ENCODE measurements at places on chromosomes 11 and 22.

DNA sequence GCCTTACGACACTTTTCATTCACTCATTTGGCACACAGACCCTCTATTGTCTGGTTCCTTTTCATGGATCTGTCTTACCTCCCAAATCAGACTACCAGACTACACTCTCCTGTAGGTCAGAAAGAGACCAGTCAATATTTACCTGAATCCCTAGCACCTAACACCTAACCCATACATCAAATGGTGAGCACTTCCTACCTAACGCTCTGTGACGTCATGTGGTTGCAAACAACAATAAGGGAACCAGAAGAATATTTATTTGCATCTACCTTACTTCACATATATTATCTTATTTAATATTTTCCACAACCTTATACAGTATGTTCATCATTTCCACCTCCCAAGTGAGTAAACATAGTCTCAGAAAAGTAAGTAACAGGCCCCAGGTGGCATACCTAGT, 323.4 kb downstream of the SOX6 start:
- no peak for DNase-seq

- no peak for DNase-seq
These were observed 77.5 kb downstream of the AMOTL1 start for GRCh38 chr11:94845622-94846021.

- peak; percentile 57 for DNase-seq
These were observed 2.2 kb upstream of the SIGIRR start for GRCh38 chr11:416757-417621.

- DNase-seq = peak; percentile 85
These were observed at the start of gene FADS2 for GRCh38 chr11:61827571-61828378. Gene FADS2 (plus strand): TSS chr11:61828300. CDS start chr11:61828391, 91 bp downstream.

GRCh38 chr22:49934160-49934890, 15.9 kb downstream of the CRELD2 start:
- peak; percentile 64 for DNase-seq

DNA sequence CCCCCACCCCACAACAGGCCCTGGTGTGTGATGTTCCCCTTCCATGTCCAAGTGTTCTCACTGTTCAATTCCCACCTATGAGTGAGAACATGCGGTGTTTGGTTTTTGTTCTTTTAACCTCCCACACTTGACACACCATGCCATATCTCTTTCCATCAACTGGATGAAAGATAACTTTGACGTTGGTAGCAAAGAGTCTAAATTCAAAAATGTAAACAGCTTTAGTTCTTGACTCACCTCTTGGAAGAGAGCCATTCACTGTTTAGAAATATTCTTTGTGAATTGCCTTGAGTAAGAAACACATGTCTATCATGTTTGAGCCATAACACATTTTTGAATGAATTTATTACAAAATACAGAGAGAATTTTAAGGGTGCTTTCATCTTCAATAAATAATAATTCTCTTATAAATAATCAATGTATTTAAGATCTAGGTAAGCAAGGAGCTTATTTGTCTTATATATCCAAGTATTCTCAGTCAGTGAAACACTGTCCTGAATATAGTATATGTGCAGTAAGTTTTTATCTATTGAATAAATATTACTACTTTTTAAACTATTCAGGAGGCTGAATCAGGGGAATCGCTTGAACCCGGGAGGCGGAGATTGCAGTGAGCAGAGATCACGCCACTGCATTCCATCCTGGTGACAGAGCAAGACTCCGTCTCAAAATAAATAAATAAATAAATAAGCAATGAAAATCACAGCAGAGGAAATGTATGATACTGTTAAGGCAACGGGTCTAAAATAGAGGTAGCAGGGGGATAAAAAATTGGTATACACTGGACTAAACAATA, 6.7 kb downstream of the CARD18 start:
- no peak for DNase-seq

DNA sequence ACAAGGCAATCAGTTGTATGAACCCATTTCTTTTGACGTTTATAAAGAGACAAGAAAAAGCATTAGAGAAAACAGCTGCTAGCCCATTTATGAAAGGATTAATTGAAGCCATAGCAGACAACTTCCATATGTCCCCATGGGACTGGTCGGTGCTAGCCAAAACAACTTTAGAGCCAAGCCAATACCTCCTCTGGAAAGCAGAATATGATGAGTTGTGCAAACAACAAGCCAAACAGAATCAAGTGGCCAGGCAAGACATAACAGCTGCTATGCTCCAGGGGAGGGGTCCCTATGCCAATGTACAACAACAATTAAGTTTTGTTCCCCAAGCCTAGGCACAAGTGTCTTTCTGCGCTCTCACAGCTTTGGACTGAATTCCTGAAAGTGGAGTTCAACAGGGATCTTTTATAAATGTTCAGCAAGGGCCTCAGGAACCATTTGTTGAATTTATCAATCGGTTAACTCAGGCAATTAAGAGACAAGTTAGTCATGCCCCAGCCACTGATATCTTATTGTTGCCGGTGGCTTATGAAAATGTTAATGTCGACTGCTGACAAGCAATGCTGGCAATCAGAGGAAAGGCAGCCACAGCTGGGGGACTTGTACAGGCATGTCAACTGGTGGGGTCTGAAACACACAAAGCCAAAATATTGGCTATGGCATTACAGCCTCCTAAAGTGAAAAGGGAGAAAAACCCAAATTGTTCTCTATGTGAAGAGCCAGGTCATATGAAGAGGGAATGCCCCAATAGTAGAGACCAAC, 1593.1 kb upstream of the TENM4 start:
- DNase-seq = no peak

DNA sequence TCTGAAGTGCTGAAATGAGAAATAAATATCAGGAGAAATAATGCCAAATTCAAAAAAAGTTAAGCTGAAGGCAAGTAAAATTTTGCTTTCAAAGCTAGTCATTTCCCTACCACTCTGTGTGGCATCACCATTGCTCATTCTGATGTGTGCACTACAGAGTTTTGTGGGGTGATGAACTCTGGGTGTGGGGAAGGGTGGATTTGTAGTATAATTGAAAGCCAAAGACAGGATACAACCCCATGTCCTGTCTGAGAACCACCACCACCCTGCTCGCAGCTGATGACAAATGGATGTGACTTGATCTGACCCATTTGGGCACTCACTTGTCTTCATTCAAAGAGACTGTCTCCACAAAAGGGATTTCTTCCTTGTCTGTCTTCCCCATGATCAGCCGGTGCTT, 19.3 kb upstream of the TMEM9B start:
- DNase-seq = no peak

DNA sequence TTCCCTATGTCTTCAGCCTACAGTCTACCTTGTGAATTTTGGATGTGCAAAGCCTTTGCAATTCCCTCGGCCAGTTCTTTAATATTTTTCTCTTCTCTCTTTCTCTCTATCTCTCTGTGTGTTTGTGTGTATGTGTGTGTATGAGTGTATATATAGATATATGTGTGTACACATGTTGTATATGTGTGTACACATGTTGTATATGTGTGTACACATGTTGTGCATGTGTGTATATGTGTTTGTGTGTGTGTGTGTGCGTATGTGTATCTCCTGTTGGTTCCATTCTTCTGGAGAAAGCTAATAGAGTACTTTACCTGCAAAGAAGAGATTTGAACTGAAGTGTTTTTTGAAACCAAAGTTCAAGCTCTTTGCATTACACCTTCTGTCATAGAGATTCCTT, 155.0 kb downstream of the LUZP2 start:
- DNase-seq = no peak

- no peak for DNase-seq
These were observed 7.7 kb downstream of the CARD10 start for GRCh38 chr22:37511395-37512104.

GRCh38 chr11:40683010-40683409, 776.4 kb downstream of the LRRC4C start:
- DNase-seq = no peak

- no peak for DNase-seq
These were observed 47.4 kb downstream of the RPS6KA4 start for GRCh38 chr11:64406221-64406946.

- no peak for DNase-seq
These were observed 152.8 kb downstream of the TBC1D22A start for GRCh38 chr22:46914916-46915894.

- no peak for DNase-seq
These were observed 72.1 kb downstream of the ELFN2 start for GRCh38 chr22:37355174-37355573.

DNA sequence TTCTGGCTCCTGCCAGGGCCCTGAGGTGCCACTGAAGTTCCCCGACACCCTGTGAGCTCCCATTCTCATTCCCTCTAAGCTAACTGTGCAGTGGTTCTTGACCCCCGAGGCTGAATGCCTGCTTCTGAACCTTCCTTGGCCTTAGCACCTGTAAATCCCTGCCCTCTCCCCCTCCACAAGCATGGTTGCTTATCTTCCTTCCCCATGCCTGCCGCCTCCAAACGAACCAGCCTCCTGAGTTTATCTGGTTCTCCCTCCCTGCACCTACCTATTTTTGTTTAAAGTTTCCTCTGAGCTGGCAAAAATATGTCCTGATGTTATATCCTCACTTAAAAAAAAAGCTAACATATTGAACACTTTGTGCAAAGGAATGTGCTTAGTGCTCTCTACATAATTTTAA, 33.9 kb downstream of the PPFIBP2 start:
- no peak for DNase-seq

DNA sequence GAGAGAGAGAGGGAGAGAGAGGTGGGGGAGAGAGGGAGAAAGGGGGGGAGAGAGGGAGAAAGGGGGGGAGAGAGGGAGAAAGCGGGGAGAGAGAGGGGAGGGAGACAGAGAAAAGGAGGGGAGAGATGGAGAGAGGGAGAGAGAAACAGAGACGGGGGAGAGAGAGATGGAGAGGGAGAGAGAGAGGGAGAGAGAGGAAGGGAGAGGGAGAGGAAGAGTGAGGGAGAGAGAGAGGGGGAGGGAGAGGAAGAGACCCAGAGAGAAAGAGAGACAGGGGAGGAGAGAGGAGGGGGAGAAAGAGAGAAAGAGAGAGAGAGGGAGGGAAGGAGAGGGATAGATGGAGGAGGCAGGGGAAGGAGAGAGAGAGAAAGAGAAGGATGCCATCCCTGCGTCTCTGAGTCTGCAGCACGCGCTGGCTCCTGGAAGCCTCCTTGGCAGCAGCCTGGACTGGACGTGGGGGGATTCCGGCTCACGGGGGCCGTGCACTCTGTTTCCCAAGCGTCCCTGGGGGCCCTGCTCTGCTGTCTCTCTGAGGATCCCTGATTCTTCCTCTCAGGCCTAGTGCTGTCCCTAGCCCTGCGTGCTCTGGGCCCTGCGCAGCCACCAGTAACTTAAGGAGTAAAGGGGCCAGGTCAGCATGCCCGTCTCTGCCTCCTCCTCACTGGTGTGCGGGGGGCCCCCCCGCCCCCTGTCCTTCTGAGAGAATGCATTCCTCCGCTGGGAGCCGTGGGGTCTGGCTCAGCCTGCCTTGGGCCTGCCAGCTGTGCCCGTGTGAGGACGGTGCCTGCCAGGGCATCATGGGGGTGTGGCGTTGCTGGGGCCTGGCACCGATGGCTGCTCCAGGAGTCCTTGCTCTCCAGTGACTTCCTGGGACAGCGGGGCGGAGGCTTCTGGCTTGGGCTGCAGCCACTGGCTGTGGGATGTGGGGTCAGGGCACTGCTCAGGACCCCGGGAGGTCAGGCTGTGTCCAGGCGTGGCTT, 429.5 kb downstream of the TBC1D22A start:
- no peak for DNase-seq

- peak; percentile 50 for DNase-seq
These were observed 444 bp downstream of the CAVIN3 start for GRCh38 chr11:6319704-6320410.

GRCh38 chr22:46936378-46936903, 174.0 kb downstream of the TBC1D22A start:
- no peak for DNase-seq

GRCh38 chr11:63488789-63489188, 2.2 kb downstream of the PLAAT5 start:
- no peak for DNase-seq

- no peak for DNase-seq
These were observed 341.0 kb downstream of the ETS1 start for GRCh38 chr11:128246364-128246801.
